Small intestine (tissue), 16 donors: ENCODE measurements at places on chromosomes 2 and 18. TPM values are rescaled to one million over a fixed set of nuclear protein-coding genes. Genes with fewer than 3 reads are reported as not detected.

Gene FIGN
- 0.27 TPM for polyA plus RNA-seq

DNA sequence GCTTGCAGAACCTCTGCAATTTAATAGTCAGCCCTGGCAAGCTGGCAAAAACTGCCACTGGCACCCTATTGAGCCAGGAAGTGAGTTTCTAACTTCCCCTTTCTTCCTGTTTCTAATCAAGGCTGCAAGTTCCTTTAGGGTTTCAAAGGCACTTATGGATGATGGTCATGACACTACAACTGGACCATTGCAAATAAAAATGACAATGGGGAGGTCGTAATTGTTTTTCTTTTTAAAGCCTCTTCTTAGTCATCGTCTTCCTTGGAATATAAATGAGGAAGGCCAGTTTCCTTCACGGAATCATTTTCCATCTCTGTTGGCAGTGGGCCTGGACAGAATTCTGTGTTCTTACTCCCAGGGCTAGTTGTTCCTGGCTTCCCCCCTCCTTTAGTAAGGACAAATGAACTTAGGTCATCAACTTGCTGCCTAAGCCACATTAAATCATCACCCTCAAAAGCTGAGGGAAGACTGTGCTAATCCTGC lies 35.8 kb downstream of the SH3RF3 start:
- DNase-seq, result no peak
- H3K27me3 ChIP-seq, result no peaks in the 10 kb centered on the region
- H3K36me3 ChIP-seq, result no peaks in the 10 kb centered on the region
- H3K4me3 ChIP-seq, result no peak overlapping the region
- H3K27ac ChIP-seq, result peak overlapping the region; percentile 1

DNA sequence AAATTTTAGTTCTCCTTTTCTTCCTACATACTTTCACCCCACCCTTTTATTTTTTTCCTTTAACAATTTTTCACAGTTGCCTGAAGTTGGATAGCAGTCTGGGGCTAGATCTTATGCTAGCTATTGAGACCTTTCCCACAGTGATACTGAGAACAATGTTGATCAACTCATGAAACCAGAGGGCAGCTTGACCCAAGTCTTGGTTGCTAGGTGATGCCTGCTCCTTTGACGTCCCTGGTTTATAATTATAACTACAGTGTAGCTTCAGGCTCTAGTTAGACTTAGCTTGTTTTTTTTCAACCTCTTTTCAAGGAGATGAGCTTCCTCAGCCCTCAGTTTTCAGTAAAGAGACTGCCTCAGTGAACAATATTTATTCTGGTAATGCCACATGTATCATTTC lies 648.5 kb downstream of the IRS1 start:
- H3K27ac ChIP-seq, result no peak overlapping the region
- H3K36me3 ChIP-seq, result no peaks in the 10 kb centered on the region
- no peaks in the 10 kb centered on the region for H3K4me1 ChIP-seq
- no peaks in the 10 kb centered on the region for H3K27me3 ChIP-seq

Gene COL4A4
- polyA plus RNA-seq, result not detected

Gene SPAG16
- polyA plus RNA-seq, result 20.6 TPM

GRCh38 chr2:54878182-54878581 lies 154.7 kb downstream of the EML6 start:
- H3K27ac ChIP-seq, result no peak overlapping the region
- H3K27me3 ChIP-seq, result no peaks in the 10 kb centered on the region
- DNase-seq, result no peak
- no peaks in the 10 kb centered on the region for H3K36me3 ChIP-seq
- no peak overlapping the region for H3K4me3 ChIP-seq

DNA sequence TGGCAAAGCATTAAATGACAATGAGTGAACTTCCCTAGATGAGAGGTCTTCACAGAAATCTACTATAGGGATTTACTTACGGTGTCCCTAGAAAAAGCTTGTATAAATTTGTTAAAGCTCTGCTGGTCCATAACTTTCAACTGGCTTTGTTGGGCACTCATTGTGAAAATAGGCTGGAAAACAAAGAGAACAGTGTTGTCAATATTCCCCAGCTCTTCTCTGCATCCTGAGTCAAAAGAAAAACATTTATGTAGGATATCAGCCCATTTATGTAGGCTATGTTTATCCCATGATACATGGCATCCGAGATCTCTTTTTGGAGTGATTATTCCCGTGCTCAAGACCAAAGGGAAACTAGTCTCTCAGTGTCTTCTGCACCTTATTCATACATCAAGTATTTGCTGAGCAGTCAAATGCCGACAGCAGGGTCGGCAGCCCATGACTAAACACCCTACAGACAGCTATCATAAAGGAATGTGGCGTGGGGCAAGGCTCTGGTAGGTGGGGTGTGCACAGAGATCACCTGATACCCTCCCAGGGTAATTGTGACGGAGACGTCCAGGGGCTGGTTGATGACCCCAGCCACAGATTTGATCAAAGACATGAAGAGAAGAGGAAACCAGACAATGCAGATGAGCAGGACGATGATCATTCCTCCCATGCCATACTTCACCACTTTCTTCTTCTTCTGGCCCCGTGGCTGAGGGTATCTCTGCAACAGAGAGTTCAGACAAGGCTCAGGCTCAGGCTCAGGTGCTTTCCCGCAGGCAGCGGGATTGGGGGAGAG lies 155.9 kb downstream of the NAPG start:
- H3K27me3 ChIP-seq, result no peaks in the 10 kb centered on the region
- H3K36me3 ChIP-seq, result no peaks in the 10 kb centered on the region
- no peak for DNase-seq
- no peak overlapping the region for H3K27ac ChIP-seq
- no peaks in the 10 kb centered on the region for H3K4me1 ChIP-seq

GRCh38 chr2:161077367-161078210 lies 82.6 kb upstream of the TANK start:
- H3K4me3 ChIP-seq, result no peak overlapping the region
- no peaks in the 10 kb centered on the region for H3K4me1 ChIP-seq
- no peaks in the 10 kb centered on the region for H3K27me3 ChIP-seq
- H3K27ac ChIP-seq, result no peak overlapping the region

- H3K36me3 ChIP-seq, result no peaks in the 10 kb centered on the region
- peak; percentile 60 for DNase-seq
- H3K27ac ChIP-seq, result peak overlapping the region; percentile 56
Observed at GRCh38 chr2:203689426-203690116, 16.9 kb upstream of the CD28 start.

DNA sequence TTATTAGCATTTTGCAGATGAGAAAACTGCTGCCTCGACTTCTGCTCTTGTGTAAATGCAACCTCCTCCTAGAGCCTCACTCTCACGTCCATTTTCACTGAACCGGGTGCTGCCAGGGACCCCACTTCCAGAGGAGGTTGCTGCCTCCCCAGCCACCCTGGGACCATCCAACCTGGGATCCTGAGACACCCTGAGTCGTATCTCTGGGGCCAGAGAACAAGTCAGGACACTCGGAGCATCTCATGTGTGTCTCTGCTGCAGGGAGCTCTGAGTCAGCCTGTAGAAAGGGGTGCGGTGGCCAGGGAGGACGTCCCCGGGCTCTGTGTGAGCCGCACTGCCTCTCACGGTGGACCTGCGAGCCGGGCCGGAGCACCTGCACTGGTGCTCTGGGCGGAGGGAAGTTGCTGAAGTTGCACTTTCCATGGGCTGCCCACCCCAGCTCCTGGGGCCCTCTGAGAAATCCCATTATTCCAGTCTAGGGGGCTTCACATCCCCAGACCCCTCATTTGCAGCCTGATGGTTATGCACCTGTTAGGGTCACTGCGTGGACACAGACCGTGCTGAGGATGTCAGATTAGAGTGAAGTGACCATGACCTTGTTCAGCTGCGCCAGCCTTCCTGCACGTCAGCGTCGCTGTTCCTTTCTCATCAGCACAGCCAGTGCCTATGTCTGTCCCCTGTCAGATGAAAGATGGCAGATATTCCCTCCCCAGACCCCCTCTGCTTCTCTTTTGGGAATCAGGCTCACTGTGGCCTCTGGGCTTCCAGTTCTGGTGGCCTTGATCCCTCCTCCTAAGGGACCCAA lies 230.4 kb downstream of the KLHL29 start:
- no peak overlapping the region for H3K27ac ChIP-seq
- H3K27me3 ChIP-seq, result peaks cover 3% of the 10 kb centered on the region
- H3K36me3 ChIP-seq, result no peaks in the 10 kb centered on the region
- no peaks in the 10 kb centered on the region for H3K4me1 ChIP-seq
- DNase-seq, result no peak

Gene CNDP1
- polyA plus RNA-seq, result 6.8 TPM

- peak; percentile 23 for DNase-seq
- H3K27me3 ChIP-seq, result no peaks in the 10 kb centered on the region
- H3K4me1 ChIP-seq, result no peaks in the 10 kb centered on the region
- H3K27ac ChIP-seq, result no peak overlapping the region
Observed at GRCh38 chr18:40413160-40413559, 1541.9 kb upstream of the PIK3C3 start.

GRCh38 chr2:232666051-232666805 lies 30.9 kb upstream of the GIGYF2 start:
- no peak overlapping the region for H3K27ac ChIP-seq
- DNase-seq, result no peak

DNA sequence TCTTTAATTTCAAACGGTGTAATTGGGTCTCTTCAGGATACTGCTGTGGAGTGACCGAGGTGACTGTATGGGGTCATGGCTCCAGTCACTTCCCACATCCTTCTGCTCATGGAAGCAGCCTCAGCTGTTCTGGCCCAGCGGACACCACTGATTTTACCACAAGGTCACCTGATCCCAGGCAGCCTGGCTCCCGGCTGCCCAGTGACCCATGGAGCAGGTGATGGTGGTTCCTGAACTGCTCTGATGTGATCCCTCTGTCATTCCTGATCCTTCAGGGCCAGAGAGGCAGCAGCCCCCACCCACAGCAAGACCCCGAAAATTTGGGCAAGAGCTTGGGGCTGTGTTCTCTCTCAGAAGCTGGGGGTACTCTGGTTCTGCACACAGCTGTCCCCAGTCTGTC lies 35.5 kb upstream of the HS6ST1 start:
- DNase-seq, result no peak
- H3K4me3 ChIP-seq, result no peak overlapping the region
- H3K4me1 ChIP-seq, result no peaks in the 10 kb centered on the region
- no peaks in the 10 kb centered on the region for H3K36me3 ChIP-seq

GRCh38 chr2:10538224-10538894 lies 90.2 kb upstream of the ODC1 start:
- no peaks in the 10 kb centered on the region for H3K4me1 ChIP-seq
- no peak for DNase-seq
- H3K36me3 ChIP-seq, result no peaks in the 10 kb centered on the region
- no peak overlapping the region for H3K4me3 ChIP-seq
- H3K27ac ChIP-seq, result no peak overlapping the region

- no peak overlapping the region for H3K4me3 ChIP-seq
- no peaks in the 10 kb centered on the region for H3K27me3 ChIP-seq
- no peaks in the 10 kb centered on the region for H3K36me3 ChIP-seq
- H3K4me1 ChIP-seq, result no peaks in the 10 kb centered on the region
- no peak overlapping the region for H3K27ac ChIP-seq
Observed at GRCh38 chr2:46824611-46825010, 91.0 kb downstream of the MCFD2 start.

- DNase-seq, result no peak
- H3K4me1 ChIP-seq, result no peaks in the 10 kb centered on the region
- H3K36me3 ChIP-seq, result no peaks in the 10 kb centered on the region
- no peak overlapping the region for H3K27ac ChIP-seq
Observed at GRCh38 chr18:55577812-55578539, 10.0 kb downstream of the TCF4 start.

DNA sequence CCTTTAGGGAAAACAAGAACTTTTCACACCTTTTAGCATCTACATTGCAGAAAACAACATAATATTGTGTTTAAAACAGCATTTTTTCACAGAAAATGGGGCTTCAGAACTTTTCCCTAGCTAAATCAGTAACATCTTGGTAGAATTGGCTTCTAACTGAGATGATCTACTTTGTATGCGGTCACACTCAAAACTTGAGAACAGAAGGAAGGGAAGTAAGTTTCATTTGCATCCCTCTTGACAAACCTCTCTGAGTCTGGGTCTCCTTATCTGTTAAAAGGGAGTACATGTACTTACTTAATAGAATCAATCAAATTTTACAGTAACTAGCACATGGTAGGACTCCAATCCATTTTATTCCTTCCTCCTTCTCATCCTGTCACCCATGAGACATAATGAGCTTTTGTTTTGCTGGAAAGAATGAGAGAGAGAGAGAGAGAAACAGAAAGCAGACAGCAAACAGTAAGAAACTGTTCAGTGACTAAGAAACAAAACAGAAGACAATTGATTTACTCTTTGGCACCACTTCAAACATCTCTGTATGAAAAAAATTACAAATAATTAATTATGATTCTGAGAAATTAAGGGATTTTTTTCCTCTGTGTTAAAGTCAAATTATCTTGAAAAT lies 387.3 kb downstream of the SATB2 start:
- H3K27ac ChIP-seq, result no peak overlapping the region
- no peaks in the 10 kb centered on the region for H3K36me3 ChIP-seq
- no peak for DNase-seq
- H3K27me3 ChIP-seq, result no peaks in the 10 kb centered on the region
- H3K4me3 ChIP-seq, result no peak overlapping the region

GRCh38 chr2:217192366-217192765 lies 332.5 kb upstream of the TNP1 start:
- H3K4me3 ChIP-seq, result no peak overlapping the region
- H3K27me3 ChIP-seq, result no peaks in the 10 kb centered on the region
- no peaks in the 10 kb centered on the region for H3K4me1 ChIP-seq
- no peak overlapping the region for H3K27ac ChIP-seq
- no peaks in the 10 kb centered on the region for H3K36me3 ChIP-seq
- no peak for DNase-seq

Gene HNMT
- polyA plus RNA-seq, result 96.9 TPM

Gene TUBB6
- polyA plus RNA-seq, result 25.6 TPM

Gene M1AP
- polyA plus RNA-seq, result 0.12 TPM

Gene SF3B6
- polyA plus RNA-seq, result 260 TPM

GRCh38 chr2:37788602-37789209 lies 117.3 kb upstream of the CDC42EP3 start:
- no peak overlapping the region for H3K4me3 ChIP-seq
- no peaks in the 10 kb centered on the region for H3K27me3 ChIP-seq
- DNase-seq, result no peak

Gene SERPINB11
- not detected for polyA plus RNA-seq

DNA sequence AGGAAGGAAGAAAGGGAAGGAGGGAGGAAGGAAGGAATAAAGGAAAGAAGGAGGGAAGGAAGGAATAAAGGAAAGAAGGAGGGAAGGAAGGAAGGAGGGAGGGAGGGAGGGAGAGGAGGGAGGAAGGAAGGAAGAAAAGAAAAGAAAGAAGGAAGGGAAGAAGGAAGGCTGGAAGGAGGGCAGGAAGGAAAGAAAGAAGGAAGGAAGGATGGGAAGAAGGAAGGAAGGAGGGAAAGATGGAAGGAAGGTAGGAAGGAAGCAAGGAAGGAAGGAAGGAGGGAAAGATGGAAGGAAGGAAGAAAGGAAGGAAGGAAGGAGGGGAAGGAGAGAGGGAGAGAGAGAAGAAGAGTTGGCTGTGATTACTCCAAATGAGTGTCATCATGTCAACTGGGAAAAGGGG lies 190.6 kb downstream of the ACKR3 start:
- no peak for DNase-seq
- no peaks in the 10 kb centered on the region for H3K36me3 ChIP-seq
- H3K27ac ChIP-seq, result no peak overlapping the region
- no peak overlapping the region for H3K4me3 ChIP-seq

Gene SLC4A5
- 0.43 TPM for polyA plus RNA-seq

Gene GBX2
- not detected for polyA plus RNA-seq

- H3K36me3 ChIP-seq, result peaks cover 41% of the 10 kb centered on the region
- no peak overlapping the region for H3K4me3 ChIP-seq
- no peak overlapping the region for H3K27ac ChIP-seq
- no peaks in the 10 kb centered on the region for H3K27me3 ChIP-seq
Observed at GRCh38 chr2:239387811-239388210, 13.0 kb downstream of the HDAC4 start.
